Naive thymus-derived CD8-positive, alpha-beta T cell (primary cell): ENCODE measurements at places on chromosomes 16 and 17.

GRCh38 chr17:61416540-61417363 lies 17.1 kb downstream of the TBX2 start:
- peak; percentile 46 for DNase-seq

GRCh38 chr16:6019490-6019991 lies 921.9 kb upstream of the EEF2KMT start:
- no peak for DNase-seq

DNA sequence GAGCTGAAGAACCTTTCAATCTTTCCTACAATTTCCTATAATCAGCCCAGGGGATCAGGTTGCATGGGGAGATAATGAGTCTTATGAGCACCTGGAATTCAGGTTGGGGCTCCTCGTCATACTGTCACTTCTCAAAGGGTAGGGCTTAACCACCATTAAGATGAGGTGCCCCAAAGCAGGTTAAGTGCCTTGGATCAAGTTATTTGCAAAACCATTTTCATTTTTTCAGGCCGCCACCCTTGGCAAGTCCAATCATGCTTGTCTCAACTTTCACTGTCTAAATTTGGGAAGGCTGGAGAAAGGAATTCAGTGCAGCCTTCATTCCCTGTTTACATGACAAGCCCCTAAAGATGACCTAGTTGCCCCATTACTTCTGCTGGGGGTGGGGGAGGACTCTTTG lies 44.9 kb upstream of the TANGO6 start:
- DNase-seq: no peak

DNA sequence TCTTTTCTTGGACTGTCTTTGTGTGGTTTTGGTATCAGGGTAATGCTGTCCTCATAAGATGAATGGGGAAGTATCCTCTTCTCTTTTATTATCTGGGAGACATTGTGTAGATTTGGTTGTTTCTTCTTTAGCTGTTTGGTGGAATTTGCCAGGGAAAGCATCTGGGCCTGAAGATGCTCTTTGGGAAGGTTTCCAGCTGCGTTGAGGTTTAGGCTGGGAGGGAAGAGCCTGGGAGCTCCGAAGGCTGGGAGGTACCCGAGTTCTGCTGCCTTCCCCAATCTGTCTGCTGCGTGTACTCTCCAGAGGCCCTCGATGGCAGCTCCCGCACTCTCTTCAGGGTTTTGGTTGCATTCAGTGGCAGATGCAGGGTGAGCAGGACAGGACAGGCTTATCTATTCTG lies 25.6 kb upstream of the CRISPLD2 start:
- no peak for DNase-seq

GRCh38 chr17:64110379-64111152 lies 19.4 kb downstream of the ERN1 start:
- DNase-seq: no peak

- no peak for DNase-seq
Measured at GRCh38 chr17:1989135-1989534, 36.0 kb downstream of the RTN4RL1 start.

DNA sequence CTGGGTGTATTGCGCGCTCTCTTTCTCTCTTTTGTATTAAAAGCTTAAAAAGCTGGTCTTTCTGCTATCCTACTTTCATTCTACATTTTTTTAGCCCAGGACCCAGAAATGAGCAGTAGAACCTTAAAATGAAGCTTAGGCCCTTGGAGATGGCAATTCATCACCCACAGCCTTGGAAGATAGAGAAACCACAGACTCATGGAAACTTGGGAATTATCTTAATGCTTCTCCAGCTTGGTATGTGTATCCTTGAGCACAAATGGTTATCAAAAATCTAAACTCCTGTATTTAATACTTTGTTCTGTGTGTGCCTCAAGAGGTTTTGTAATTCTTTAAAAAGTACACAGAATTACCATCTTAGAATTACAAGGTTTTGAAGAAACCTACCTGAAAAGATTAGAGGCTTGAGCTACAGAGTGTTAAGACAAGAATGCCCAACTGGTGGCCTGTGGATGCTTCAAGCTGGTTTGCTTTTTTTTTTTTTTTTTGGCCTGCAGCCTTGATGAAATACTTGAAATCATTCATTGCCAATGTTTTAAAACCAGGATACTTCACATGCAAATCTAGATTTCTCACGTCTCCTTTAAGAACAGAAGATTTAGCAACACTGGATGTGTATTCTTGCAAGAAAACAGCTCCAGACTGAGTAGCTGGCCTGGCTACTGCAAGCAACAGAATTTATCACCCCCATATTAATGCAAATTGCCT lies 105.0 kb downstream of the XYLT1 start:
- no peak for DNase-seq

GRCh38 chr17:41666237-41666641 lies 22.4 kb upstream of the EIF1 start:
- DNase-seq: peak; percentile 53

DNA sequence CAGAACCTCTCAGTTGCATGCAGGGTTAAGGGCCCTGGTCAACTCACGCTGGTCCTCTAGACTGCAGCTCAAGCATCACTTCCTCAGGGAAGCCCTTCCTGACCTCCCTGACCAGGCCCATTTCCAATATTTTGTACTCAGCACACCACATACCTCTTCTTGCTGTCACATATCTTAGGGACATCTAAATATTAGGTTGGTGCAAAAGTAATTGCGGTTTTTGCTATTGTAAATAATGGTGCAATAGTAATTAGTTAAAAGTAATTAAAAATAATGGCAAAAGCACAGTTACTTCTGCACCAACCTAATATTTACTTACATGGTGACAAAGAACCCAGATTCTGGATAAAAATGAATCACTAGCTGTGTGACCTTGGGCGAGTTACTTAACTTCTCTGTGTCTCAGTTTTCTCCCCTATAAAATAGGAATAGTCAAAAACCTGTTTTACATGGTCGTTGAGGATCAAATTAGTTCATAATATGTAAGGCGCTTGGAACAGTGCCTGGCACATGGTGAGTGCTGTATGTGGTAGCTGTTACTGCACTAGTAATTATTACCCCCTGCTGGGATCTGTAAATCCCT lies 177.4 kb downstream of the PRKCB start:
- DNase-seq: no peak

DNA sequence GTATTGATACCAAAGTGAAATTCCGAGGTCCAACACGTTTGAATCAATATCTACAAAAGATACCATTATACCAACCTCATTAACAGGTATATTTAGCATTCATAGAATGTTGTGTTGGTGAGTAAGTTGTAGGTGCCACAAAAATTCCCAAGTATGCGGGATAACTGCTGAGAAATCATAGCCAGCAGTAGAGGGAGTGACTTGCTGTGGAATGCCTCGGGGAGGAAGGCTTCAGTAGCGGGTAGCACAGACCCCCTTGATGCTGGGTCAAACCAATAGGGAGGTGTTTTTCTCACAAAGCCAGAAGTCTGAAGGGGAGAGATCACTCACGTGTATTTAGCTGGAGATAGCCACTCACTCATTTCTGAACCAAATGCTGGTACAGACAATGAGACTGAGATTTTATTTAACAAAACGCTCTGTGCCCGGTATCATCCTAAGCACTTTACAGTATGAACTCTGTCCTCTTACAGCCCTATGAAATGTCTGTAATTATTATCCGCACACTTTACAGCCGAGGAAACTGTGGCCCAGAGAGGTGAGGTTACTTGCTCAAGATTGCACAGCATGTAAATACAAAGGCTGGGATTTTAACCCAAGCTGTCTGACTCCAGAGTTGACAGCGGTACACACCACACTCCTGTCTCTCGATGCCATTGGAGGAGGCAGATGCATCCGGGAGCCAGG lies 23.1 kb downstream of the HSBP1 start:
- DNase-seq: no peak

GRCh38 chr16:78452025-78452555 lies 352.6 kb downstream of the WWOX start:
- no peak for DNase-seq

DNA sequence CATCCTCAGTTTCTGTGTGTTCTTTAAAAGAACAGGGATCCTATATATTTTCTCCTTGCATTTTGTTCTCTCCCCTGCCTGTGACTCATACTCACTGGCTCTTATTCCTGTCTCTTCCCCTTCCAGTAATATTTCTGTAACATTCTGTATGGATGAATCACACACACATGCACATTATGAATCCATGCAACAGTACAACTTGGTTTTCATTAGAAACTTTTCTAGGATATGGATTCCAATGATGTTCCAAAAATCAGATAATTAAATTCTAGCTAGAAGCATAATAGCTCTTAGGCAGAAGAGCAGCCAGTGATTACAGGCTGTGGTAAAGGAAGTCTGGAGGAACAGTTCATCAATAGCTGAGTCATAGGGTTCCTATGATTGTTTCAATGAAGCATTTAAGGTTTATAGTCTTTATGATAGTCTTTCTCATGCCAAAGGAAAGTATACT lies 119.6 kb upstream of the PMFBP1 start:
- no peak for DNase-seq

DNA sequence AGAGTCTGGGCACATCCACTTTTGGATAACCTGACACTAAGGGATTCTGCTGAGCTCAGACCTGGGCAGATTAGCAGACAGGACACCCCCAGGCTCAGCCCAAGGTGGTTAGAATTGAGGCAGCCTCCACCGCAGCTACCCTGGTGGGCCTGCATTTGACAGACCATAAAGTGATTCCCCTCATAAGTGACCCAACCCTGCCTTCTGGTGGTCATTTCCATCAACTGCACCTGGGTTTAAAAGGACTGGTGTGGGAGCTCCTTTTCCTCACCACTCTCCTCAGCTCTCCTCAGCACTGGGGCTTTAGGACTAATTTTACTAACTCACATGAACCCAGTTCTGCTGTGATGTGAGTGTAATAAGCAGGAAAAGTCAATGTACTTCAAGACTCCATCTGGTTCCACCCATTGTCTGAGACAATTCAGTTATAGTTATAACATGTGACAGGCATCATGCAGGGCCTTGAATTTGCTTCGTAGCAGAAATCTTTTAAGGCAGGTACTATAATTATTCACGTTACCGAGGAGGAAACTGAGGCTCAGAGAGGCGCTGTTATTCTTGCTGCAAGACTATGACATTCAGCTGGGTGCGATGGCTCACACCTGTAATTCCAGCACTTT lies 42.5 kb downstream of the MYH3 start:
- no peak for DNase-seq

- DNase-seq: no peak
Measured at GRCh38 chr17:30950189-30950588, 20.6 kb upstream of the RNF135 start.

DNA sequence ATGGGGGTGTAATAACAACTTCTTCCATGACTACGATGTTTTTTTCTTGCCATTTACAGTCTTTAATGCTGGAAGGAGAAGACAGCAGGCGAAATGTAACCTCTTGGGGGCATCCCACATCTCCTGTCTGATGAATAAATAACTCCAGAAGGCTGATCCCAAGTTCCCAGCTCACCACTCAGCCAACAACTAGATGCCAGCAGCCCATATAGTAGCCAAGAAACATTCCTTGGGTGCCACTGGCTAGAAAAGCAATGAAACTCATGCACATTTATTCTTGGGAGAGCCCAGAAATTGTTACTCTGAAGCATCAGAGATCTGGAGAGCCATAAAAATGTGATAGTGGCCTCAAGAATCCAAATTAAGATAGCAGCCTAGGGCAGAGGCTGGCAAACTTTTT lies 22.7 kb upstream of the TMEM101 start:
- no peak for DNase-seq

DNA sequence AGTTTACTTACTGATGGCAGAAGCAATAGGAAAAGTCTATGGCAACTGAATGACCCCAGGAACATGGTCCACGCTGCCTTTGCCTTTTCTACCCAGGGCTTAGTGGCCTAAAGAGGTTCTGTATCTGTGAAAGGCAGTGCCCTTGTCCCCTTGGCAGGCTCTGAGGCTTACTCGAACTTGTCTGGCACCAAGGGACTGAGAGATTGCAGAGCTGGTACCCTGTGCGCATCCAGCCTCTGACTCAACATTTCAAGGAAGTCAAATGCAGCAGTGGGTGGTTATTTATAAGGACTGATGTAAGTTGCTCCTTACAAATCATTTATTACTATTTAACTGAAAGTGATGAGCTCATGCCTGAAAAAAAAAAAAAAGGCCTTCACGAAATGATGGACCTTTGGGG lies 299.9 kb upstream of the MYOCD start:
- no peak for DNase-seq

GRCh38 chr16:12160815-12161550 lies 184.4 kb downstream of the SNX29 start:
- DNase-seq: no peak

GRCh38 chr17:80577876-80578570 lies 33.4 kb downstream of the RPTOR start:
- DNase-seq: no peak

DNA sequence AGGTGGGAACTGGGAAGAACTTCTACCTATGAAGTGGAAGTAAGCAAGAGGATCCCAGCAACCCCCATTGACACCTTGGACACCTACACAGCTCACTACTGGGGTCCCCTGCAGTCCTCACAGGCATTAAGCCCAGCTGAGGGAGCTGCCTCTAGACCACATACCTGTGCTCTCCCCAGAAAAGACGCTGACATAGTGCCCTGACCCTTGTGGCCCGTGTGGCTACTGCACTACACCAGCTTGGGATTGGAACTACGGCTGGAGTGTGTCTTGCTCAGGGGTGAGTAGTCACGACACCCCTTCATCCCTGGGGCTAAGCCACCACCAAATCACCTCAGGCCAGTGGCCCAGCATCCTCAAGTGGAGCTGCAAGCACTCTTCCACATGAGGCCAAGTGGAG lies 54.2 kb upstream of the NSRP1 start:
- DNase-seq: no peak

DNA sequence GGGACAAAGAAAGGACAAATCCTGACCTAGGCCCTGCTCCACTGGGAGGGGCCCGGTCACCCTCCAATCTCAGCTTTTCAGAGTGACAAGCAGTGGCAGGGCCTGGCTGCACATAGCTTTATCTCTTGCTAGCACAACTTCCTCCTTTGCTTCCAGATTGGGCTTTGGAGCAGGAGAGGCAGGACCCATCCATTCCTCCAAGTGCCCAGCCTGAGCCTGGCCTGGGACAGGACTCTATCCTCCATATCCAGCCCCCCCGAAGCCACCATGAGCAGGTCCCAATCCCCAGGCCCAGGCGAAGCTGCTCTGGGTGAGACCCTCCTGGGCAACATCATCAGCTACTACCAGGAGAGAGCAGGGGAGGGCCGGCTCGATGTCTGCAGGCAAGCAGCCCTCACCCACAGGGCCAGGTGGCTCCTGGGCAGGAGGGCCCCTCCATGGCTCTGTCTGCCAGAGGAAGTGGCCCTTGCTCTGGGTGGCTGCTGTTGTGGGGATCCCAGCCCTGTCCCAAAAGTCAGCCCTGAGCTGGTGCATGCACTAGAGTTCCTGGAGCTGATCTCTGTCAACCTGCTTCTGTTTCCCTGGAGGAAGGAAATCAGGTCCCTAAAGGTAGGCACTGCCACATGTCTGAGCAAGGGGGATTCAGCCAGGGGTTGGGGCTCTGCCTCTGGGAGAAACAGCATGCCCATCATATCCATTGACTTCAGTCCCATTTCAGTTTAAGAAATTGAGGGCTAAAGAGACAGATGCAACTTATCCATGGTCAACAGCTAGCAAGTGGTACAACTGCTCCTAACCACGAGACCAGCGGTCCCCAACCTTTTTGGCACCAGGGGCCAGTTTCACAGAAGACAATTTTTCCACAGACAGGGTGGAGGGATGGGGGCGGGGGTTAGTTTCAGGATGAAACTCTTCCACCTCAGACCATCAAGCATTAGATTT lies 58.9 kb downstream of the TK2 start:
- no peak for DNase-seq
